NCI-H446 (cell line): ENCODE measurements at places on chromosomes 6 and 20.

- DNase-seq = no peak
Measured at GRCh38 chr6:157393669-157394327, 12.8 kb downstream of the ZDHHC14 start.

DNA sequence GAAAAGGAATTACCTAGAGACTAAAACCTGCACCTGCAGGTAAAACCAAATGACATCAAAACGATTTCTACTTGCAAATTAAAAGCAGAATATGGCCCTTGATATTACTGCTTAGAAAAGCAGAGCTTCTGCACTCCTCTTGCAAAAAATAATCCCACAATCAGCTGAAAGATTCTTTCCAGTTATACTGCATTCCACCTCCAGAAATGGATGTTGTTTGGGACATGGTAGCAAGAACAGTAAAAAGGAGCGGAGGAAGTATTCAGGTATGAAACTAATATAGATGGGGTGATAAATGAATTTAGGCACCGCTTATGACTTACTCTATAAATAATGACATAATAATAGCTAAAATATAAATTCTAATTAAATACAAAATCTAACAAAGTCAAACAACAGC, 14.9 kb downstream of the ATXN1 start:
- no peak for DNase-seq

GRCh38 chr6:121335087-121336008, 1.1 kb upstream of the TBC1D32 start:
- DNase-seq = no peak

- DNase-seq = no peak
Measured at GRCh38 chr6:154872542-154873114, 122.5 kb upstream of the TIAM2 start.

DNA sequence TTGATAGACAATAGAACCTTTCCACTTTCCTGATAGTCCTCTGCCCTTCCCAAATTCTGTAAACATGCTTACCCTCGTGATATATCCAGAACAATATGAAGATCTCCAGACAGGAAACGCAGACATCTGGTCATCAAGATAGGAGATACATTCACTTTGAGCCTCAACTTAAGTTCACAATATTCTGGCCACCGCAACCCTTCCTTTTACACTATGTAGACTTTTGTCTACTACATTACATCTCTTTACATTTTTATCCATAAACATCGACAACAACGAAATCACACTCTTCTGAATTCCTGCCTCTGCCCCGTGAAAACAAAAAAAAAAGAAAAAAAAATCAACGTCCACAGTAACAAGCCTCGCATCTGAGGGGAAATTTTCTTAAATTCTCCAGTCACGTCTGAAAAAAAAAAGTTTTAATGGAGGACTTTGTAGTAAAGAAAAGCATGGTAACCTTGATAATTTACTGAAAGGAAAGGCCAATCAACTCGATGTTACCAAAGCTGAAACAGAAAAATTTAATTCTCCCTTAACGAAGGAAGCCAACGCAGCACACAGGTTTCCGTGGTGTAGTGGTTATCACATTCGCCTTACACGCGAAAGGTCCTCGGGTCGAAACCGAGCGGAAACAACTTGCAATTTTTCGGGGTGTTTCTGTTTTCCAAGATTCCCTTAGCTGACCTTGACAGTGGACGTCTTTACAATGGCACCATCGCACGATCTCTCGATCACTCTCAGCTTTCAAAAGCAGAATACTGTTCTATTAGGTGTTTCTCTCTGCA, 21.8 kb downstream of the POM121L2 start:
- DNase-seq = no peak

- DNase-seq = no peak
Measured at GRCh38 chr6:114764866-114765265, 422.0 kb upstream of the HS3ST5 start.

DNA sequence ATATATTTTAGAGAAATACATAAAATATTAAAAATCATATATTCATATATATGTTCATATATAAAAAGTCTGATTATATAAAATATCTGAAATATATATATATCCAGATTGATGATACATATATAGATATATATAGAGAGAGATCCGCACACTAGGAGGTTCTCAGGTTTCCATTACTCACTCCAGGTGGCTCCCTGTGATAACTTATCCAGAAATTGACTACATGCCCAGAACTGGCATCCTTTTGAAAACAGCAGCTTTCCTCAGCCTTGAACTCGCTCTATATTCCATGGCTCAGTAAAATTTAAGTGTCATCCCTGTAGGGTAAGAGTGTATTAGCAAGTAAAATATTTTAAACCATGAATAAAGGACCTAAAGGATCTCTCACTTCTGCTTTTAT, 206.8 kb downstream of the TINAG start:
- peak; percentile 68 for DNase-seq

GRCh38 chr6:18342223-18342622, 44.9 kb upstream of the RNF144B start:
- no peak for DNase-seq

GRCh38 chr6:155033021-155033791, 38.1 kb downstream of the TIAM2 start:
- DNase-seq = no peak

- no peak for DNase-seq
Measured at GRCh38 chr6:166584155-166584554, 2.3 kb downstream of the RAMACL start.

DNA sequence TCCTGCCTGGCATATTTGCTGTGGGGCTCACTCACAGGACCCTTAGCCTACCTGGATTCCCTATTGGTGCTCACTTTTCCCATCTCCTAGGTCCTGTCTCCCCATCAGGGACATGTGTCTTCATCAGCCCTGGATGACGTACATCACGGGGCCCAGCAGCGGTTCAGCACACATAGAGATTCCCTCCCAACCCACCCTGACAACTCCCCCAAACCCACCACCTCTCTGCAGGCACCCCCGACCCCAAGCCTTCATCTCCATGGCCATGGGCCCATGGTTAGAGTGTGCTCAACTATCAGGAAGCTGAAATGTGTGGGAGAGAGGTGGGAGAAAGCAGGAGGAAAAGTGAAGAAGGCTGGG, 25.4 kb upstream of the SPDEF start:
- DNase-seq = no peak

GRCh38 chr6:106745824-106746582, 116.6 kb downstream of the QRSL1 start:
- no peak for DNase-seq

DNA sequence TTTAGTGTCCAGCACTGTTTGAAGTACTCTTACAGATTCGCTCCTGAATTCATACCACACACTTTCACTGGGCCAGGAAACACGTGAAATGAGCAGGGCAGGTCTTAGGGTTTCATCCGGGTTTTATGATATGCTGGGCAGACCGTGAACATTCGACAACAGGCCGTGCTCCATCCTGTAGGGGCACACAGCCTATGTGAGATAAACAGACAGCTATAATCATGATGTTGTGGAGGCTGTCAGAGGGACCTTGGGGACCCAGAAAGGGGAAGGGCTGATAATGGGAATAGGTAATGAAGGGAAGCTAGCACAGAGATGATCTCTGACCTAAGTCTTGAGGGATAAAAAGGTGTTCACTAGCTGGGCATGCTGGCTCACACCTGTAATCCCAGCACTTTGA, 110.4 kb downstream of the RIN2 start:
- no peak for DNase-seq

GRCh38 chr6:117951783-117952182, 44.7 kb downstream of the SLC35F1 start:
- DNase-seq = no peak

DNA sequence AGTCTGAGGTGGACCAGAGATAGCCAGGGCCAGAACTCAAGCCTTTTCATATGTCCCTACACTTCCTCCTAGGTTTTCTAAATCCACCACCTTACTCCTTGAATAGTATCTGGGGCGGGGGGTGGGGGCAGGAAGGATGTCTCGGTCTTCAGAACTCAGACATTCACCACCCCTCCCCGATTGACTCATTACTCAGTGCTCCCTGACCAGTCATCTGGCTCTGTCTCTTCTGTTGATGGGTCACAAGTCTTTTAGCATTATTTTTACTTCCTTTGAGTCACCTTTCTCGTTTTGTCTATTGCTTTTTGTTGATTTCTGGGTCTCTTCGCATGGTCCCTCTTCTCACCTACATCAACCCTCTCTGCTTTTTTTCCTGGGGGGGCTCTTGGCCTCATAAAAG, 23.3 kb downstream of the NOX3 start:
- no peak for DNase-seq

- DNase-seq = peak; percentile 47
Measured at GRCh38 chr6:24126586-24127192, 674 bp downstream of the NRSN1 start.

- DNase-seq = no peak
Measured at GRCh38 chr6:90065173-90065572, 170.9 kb downstream of the GJA10 start.

GRCh38 chr6:53233309-53233708, 84.7 kb upstream of the GCM1 start:
- DNase-seq = no peak

GRCh38 chr6:34656378-34657036, 40.1 kb downstream of the ILRUN start:
- peak; percentile 59 for DNase-seq

- no peak for DNase-seq
Measured at GRCh38 chr6:7588506-7588905, 1.5 kb upstream of the SNRNP48 start.

- no peak for DNase-seq
Measured at GRCh38 chr6:74871757-74872156, 334.1 kb downstream of the COL12A1 start.

- no peak for DNase-seq
Measured at GRCh38 chr6:90835596-90836212, 248.8 kb upstream of the MAP3K7 start.

DNA sequence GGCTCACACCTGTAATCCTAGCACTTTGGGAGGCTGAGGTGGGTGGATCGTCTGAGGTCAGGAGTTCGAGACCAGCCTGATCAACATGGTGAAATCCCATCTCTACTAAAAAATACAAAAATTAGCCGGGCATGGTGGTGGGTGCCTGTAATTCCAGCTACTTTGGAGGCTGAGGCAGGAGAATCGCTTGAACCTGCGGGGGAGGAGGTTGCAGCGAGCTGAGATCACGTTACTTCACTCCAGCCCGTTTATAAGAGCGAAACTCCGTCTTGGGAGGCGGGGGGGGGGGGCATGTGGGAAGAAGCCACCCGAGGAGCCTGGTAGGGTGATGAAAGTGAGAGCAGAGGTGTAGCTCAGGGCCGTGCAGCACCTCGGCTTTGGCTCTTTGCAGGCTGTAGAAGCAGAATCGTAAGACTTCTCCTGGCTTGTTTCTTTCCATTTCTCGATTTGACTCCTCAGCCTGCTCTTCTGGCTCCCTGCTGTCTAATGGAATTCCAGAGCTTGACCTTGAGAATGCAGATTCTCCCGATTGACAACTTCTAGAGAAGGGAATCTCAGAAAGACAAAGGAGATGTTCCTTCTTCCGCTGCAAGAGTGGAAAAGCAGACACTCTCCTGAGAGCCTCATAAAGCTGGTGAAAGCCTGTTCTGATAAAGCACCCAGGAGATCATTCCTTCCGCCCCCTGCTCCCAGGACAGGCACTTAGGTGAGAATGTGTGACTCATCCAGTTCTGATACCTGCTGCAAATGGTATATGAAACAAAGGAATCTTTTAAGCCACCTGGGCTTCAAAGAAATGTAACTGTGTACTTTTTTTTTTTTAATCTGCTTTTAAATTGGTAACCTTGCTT, 26.0 kb upstream of the PPP1R16B start:
- no peak for DNase-seq

GRCh38 chr20:906703-907270, 9.3 kb downstream of the ANGPT4 start:
- DNase-seq = no peak

- DNase-seq = no peak
Measured at GRCh38 chr20:11170565-11170964, 496.8 kb upstream of the JAG1 start.

GRCh38 chr6:138109042-138109997, 2.1 kb upstream of the PERP start:
- DNase-seq = peak; percentile 41

- DNase-seq = no peak
Measured at GRCh38 chr6:14674867-14675648, 557.5 kb downstream of the CD83 start.

- no peak for DNase-seq
Measured at GRCh38 chr20:63778857-63779256, 39.3 kb downstream of the SLC2A4RG start.

- no peak for DNase-seq
Measured at GRCh38 chr6:167703347-167703746, 123.4 kb upstream of the AFDN start.

GRCh38 chr6:113344969-113345368, 512.2 kb upstream of the MARCKS start:
- no peak for DNase-seq

- no peak for DNase-seq
Measured at GRCh38 chr20:62210496-62210855, 9.6 kb downstream of the HRH3 start.

DNA sequence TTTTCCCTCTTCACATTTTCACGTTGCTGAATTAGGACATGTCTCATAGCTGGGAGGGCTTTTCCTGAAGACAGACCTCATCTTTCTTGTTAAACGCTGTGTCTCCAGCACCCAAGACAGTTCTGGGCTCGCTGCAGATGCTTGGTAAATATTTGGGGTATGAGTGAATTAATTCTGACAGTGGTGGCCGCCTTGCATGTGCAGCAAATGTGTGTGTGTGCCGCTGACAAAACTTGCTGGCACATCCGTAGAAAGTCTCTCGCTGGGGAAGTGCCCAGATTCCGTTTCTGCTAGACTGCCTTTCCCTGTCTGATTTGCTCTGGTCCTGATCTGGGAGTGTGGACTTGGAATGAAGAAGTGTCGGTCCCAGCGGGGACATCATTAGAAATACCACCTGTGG, 48.2 kb upstream of the ZNFX1 start:
- peak; percentile 29 for DNase-seq

DNA sequence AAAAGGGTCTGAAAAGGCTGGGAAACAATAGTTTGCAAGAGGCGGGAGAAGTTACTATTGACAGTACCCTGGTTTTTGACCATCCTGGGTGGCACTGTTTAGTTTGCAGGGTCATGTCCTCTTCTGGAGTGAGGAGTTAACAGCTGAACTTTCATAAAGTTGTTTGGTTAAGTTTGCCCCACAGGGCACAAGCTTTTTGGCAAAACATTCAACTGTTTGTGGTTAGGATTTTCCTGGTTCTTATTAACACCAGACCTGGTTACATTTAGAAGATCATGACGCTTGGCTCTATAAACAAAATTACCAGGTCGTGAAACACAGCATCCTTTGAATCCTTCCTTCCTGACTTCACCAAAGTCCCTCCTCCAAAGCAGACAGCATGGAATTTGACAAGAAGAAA, 106.1 kb downstream of the RIN2 start:
- DNase-seq = no peak

DNA sequence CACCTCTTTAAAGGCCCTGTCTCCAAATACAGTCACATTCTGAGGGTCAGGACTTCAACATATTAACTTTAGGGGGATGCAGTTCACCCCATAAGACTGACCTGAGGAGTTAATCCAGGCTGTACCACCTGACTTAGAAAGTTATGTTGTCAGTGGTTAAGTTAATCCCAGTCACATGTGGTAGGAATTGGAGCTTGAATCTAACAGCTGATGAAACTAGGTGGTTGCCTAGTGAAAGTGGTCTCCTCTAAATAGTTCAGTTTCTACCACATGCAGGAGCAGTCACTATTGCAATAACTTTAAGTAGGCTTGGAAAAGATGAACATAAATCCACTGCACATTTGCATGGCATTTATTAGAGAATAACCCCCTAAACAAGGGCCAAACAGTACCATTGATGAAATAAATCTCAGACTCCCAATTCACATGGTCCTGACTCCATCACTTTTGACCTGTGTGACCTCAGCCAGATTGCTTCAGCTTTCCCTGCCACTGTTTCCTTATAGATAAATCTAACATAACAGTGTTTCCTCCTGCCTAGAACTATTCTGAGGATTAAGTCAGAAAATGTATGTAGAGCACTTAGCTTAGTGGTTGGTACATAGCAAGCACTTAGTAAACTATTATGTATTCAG, 20.1 kb downstream of the SAMD5 start:
- no peak for DNase-seq
